Stromal cell of bone marrow (primary cell): ENCODE measurements at places on chromosomes 13 and 19.

- no peak for DNase-seq
Observed at GRCh38 chr13:111874981-111875380, 192.0 kb upstream of the SOX1 start.

- no peak for DNase-seq
Observed at GRCh38 chr13:100560498-100561157, 28.0 kb downstream of the GGACT start.

DNA sequence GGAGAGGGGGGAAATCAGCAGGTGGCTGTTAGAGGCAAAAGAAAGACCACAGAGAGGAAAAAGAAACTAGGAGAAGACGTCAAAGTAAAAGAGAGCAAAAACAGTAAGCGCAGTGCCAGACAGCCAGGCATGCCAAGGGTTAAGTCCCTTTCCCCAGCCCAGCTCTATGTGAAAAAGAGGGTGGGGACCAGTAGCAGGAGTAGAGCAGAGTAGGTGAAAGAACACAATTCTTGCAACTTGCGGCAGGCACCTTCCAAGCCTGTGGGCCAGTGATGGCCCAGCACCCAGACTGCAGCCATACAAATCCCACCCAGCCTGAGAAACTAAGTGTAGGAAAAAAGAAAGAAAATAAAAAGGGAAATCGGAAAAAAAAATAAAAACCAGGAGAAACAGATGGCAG, 64.2 kb upstream of the ZNF85 start:
- no peak for DNase-seq

GRCh38 chr19:37505958-37506386, 767 bp upstream of the ZNF793 start:
- DNase-seq = no peak

DNA sequence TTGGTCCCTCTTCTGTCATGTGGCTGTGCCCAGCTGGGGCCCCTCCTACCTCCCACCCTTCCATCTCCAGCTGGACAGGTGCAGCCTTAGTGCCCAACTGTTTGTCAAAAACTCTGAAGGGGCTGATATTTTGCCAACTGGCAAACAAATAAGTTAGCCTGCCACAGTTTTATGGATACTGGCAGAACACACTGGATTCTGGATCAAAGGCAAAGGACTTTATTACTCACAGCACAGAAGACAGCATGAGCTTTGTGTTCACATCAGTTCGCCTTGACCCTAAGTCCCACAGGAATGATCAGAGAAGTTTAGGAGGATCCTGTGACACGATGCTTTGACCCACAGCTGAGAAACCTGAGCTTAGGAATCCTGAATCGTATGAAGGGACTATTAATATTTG, 16.4 kb downstream of the KLK2 start:
- no peak for DNase-seq

GRCh38 chr13:48909056-48909389, 66.7 kb upstream of the FNDC3A start:
- DNase-seq = no peak

DNA sequence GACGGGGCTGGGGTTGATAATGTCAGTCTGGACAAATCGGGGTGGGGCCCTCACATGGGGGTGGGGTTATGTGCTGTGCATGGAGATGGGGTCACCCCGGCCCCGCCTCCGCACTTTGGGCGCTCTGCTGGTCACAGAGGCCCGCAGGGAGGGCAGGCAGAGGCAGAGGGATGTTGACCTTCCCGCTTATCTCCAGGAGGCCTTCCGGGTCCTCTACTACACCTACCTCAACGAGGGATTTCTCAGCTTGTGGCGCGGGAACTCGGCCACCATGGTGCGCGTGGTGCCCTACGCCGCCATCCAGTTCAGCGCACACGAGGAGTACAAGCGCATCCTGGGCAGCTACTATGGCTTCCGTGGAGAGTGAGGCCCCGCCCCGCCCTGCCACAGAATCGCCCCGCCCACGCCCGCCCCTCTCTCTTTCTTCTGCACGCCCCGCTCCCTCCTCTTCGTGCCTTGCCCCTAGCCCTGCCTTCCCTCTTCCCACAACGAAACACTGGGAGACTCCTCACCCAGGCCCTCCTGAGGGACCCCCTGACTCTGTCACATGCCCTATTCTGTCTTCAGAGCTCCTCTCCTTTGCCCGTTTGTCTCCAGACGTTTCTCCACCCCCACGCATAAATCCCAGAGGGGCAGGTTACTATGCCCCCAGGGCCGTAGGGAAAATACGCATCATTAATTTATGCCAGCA, 32.8 kb downstream of the TMEM161A start:
- no peak for DNase-seq

DNA sequence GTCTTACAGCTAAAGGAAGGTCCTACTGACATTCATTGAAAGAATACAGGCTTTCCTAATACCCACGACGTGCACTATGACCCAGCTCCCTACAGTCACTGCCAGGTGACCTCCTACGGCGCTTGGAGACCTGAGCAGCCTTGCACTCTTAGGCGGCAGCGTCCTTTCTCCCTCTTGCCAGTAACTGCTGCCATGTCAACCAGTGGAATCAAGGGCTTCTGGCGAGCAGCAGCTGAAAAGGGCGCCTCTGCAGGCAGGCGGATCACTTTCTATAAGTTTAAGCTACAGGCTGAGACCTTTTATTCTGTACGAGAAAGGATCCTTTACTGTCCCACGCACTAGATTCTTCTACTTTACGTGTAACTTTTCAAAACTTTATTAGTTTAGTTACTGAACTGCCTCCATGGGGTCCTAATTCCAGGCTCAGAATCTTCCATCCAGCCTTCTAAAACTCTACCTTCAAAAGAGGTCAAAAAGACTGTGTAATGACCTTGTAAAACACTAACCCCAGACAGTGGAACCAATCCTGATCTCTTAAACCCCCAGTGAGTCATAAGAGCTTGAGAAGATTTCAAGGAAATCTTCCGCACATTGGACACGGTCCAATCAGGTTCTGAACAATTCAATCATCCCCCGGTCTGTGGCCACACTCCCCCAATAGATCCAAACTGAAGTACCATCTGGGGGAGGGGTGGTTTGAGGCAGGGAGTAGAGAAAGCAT, 1.9 kb downstream of the KCTD12 start:
- DNase-seq = no peak

DNA sequence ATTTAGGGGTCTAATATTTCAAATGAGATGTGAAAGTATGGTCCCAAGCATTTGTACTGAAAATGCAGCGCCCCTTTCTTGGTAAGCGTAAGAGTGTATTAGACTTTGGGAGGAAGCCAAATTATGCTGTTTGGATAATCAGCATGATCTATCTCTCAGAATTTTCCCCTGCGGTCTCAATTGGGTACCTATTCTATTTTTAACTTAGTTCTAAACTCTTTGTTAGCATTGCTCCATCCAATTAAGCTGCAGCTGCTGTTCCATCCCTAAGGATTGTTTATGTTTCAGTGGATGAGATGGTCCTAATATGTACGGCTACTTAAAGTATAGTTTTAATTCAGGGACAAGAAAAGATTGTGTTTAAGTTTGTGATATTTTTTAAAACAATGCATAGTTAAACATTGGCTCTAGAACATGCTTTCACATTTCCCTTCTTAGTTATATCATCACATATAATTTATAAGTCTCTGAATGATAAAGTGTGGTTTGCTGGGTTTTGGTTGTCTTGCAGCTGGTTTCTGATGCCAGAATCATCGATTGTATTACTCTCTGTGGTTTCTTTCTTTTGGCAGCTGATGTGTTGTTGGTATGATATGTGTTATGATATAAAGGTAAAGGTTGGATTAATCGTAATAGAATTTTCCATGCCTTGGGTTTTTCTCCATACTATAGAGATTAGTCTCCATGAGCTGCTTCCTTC, 15.0 kb downstream of the POLR1D start:
- no peak for DNase-seq

DNA sequence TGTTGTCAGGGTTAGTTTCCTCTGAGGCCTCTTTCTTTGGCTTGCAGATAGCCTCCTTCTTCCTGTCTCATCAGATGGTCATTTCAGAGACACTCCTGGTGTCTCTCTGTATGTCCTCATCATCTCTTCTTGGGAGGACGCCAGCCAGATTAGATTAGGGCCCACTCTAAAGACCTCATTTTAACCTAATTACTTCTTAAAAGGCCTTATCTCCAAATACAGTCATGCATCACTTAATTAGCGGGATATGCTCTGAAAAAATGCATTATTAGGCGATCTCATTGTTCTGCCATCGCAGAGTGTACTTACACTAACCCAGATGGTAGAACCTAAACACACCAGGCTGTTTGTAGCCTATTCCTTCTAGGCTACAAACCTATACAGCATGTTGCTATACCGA, 89.0 kb downstream of the CDK8 start:
- no peak for DNase-seq

GRCh38 chr13:36142735-36143134, 11.6 kb upstream of the DCLK1 start:
- no peak for DNase-seq

DNA sequence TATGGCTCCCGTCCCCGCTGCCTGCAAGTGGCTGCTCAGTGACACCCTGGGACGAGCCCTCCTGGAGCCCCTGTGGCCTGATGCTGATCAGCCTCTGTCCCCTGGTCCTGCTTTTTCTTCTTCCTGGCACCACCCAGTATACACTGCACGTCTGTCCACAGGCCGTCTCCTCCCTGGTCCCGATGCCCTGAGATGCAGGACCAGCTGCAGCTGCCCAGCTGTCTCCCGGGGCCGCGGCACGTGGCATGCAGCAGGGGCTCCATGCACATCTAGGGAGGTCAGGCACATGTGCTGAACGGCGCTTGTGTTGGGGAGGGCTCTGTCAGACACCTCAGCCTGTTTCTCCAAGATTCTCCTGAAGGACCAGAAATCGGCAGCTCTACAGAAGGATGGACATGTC, 30.2 kb downstream of the ZFR2 start:
- no peak for DNase-seq

- no peak for DNase-seq
Observed at GRCh38 chr13:113090415-113090770, 15.2 kb upstream of the F7 start.

DNA sequence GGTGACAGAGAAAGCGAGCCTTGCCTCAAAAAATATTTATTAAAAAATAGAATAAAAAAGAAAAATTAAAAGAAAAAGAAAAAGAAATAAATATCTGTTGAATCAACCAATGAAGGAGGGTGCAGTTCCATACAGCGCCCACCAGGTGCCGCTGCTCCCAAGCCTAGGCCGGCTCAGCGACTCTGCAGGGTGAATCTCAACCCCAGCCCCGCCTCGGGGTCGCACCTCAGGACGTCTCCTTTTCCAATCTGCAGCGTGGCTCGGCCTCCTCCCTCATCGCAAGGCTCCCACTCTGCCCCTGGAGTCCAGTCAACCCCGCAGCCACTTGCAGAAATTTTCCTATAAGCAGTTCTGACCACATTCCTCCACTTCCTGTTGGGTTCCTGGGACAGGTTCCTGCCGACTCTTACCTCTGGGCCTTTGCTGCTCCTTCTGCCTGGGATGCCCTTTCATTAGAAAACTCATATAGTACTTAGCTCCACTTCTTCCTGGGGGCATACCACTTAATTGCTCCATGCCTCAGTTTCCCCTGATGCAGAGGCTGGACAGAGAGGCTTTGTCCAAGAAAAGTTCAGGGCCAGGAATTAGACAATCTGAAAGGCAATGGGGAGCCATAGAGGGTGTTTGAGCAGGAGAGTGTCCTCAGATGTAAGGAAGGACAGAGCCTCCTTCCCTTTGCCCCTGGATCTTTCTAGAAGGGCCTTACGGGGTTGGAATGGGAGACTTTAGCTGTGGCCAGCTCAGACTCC, 24.3 kb downstream of the NFILZ start:
- DNase-seq = no peak

GRCh38 chr19:38532939-38533338, 84.8 kb downstream of the MAP4K1 start:
- no peak for DNase-seq

DNA sequence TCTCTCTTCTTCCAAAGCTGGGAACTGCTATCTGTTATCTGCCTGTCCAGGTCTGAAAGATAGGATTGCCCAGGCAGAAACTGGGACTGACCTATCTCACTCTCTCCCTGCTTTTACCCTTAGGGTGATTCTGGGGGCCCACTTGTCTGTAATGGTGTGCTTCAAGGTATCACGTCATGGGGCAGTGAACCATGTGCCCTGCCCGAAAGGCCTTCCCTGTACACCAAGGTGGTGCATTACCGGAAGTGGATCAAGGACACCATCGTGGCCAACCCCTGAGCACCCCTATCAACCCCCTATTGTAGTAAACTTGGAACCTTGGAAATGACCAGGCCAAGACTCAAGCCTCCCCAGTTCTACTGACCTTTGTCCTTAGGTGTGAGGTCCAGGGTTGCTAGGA, 5.1 kb downstream of the KLK3 start:
- no peak for DNase-seq

DNA sequence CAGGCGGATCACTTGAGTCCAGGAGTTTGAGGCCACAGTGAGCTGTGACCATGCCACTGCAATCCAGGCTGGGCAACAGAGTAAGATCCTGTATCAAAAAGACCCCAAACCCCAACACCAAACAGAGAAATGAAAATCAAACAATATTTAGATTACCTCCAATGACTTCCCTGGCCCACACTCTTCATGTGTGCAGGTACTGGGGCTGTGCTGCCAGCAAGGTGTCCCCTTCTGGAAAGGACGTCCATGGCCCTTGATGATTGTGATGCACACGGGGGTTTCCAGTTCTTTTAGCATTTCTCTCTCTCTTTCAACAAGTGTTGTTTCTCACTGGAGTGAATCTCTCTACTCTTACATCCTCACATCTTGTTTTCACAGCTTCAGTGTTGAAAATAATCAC, 23.7 kb upstream of the LGALS14 start:
- no peak for DNase-seq

DNA sequence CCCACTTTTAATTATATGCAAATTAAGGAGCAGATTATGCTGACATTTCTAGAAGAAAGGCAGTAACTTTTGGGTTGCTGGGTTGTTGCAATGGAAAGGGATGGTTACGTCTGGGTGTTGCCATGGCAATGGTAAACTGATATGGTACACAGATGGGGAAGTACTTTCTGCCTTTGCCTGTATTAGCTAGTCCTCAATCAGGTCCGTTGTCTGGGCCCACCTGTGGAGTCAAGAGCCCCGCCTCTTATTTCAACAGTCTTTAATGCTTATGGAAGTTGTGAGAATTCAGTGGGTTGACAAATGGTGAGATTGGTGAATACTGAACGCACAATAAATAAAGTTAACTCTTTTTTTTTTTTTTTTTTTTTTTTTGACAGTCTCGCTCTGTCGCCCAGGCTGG, 30.6 kb upstream of the DPP9 start:
- no peak for DNase-seq

DNA sequence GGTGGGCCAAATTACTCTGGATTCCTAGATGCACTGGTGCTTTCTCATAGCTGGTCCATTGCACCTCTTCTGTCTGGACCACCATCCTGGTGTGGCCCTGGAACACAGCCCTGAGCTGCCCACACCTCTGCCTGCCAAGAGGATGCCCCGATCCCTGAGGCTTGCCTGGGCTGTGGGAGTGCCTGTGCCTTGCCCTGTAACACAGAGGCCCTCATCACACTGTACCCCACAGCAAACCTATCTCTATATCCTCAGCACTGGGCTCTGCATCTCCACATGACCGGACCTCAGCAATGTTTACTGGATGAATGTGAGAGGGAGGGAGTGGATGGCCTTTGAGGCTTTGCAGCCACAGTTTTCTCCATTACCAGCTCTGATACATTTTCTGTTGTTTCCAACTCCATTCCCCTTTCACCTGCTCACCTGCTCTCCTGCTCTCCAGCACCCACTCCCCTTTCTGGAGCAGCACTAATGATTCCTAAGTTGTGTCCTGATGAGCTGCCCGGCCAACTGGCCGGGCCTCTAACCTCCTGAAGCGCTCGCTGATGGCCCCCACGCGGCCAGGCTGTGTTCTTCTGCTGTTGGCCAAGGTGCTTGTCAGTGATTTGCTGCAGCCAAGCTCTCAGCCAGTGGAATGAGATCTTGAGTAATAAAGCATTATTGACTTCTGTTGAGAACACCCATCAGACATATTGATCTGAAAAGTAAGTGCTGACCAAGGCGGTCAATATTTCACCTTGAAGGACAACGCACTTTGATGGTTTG, 232.6 kb downstream of the TEX29 start:
- DNase-seq = no peak
